Stimulated activated CD4-positive, alpha-beta T cell treated with anti-CD3 and anti-CD28 coated beads, Interleukin-15, amount 100 ng/mL, for 48 hours (primary cell): ENCODE measurements at places on chromosomes 3 and 15.

DNA sequence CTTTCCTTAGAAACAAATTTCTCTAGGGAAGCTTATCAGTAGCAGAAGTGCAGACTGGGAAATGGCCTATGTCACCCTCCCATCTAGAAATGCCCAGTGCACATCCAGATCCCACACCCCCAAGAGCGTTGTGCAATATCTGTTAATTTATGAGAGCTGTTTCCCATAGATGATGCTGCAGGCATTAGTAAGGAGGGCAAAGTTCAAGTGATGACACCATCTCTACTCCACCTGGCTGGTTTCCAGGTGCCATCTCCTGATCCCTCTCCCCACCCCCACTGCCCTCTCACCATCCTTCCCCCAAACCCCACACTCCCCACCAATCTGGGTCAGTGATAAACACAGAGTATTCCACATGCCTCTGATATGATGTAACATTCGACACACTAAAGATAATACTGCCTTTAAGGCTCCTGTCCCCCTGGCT lies 39.4 kb downstream of the AGTR1 start:
- DNase-seq = no peak

DNA sequence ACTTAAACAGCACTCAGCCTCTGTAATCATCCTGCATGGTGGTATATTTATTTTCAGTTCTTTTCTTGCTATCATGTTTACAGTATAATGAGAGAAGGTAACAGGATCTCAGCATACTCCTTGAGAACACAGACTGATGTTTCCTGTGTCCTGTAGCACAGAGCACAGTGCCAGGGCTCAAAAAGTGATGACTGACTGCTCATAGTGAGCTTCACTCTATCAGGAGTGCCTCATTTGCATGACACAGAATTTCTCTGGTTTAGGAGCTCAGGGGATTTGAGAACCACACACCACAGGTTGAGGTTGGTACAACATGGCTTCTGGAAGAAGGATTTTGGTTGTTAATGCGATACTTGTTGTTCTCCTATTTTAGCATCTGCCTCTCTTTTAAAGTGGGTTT lies 68.5 kb upstream of the SLC2A2 start:
- DNase-seq = no peak

DNA sequence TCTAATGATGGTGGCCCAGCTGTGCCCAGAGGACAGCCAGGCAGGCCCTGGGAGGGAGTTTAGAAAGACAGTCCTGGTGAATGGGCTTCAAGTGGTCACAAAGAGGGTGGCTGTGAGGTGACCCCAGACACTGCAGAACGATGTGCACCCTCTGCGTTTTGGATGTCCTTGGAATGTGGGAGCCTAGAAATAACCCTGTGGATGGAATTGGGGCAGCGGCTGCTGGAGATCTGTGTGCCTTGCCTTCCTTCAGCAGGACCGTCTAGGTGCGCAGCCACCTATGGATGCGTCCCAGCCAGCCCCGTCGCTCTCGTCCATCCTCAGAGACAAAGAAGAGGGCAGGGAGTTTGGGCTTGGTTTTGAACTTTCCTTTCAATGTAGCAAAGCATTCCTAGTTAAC lies 46.5 kb downstream of the KLHL25 start:
- no peak for DNase-seq

- no peak for DNase-seq
These were observed 25.7 kb downstream of the FSIP1 start for GRCh38 chr15:39756806-39757522.

GRCh38 chr3:2441558-2441957 lies 342.9 kb downstream of the CNTN4 start:
- no peak for DNase-seq
